ENCODE measurements at places on chromosomes 1 and 21.
A peak's percentile ranks its signal among the peaks of the same experiment; 100 is the strongest.

DNA sequence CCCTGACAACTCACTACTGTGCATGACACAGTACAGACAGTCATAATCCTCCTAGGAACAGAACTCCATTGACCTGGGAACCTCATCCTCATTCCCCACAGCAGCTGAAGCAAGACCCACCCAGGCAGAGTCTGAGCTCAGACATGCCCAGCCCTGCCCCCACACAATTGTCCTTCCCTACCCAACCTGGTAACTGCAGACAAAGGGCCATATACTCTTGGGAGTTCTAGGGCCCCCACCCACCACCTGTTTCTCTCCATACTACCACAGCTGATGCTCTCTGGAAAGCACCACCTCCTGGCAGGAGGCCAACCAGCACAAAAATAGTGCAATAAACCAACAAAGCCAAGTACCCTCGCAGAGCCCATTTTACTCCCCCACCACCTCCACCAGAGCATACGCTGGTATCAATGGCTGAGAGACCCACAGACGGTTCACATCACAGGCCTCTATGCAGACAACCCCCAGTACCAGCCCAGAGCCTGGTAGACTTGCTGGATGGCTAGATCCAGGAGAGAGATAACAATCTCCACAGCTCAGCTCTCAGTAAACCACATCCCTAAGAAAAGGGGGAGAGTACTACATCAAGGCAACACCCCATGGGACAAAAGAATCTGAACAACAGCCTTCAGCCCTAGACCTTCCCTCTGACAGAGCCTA, 159.7 kb upstream of the CXADR start:
- no peak for DNase-seq

- no peak for DNase-seq
Observed at GRCh38 chr1:24960071-24960801, 30.2 kb upstream of the RUNX3 start.

DNA sequence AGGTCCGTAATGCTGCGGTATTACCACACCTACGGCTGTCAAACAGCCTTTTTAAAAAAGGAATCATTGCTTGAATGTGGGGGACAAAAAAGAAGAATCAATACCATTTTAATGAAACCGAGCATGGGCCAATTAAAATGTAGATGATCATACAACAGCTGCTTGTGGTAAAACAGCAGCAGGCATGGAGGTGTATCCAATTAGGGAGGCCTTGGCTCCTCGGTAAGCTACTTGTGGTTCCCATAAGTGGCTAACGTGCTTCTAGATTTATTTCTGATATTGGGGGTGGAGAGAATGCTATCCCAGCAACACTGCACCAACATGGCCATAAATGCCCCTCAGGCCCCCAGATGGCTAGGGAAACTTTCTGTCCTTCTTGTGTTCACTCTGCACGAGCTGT, 1.8 kb downstream of the PTPN14 start:
- no peak for DNase-seq

- no peak for DNase-seq
Observed at GRCh38 chr1:167465743-167466142, 52.6 kb downstream of the CD247 start.

GRCh38 chr1:243390162-243390791, 134.4 kb downstream of the SDCCAG8 start:
- peak; percentile 64 for DNase-seq

- DNase-seq: peak; percentile 46
Observed at GRCh38 chr1:227449051-227449450, 114.3 kb upstream of the ZNF678 start.

DNA sequence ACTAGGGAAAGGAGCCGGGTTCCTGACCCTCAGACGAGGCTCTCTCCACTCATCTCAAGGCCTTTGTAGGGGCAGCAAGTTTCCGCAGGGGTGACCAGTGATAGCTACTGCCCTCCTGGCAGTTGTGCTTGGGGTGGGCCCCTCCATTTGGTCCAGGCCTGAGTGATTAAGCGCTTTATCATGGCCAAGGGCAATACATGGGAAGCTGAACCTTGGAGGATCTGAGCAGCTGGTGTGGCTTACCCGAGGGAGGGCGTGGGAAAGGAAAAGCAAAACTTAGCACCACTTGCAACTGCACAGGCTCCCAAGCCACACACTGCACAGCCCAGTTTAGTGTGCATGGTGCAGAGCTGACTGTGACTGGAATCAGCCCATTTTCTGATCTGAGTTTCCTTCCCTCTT, 47.8 kb downstream of the GADD45A start:
- DNase-seq: no peak

DNA sequence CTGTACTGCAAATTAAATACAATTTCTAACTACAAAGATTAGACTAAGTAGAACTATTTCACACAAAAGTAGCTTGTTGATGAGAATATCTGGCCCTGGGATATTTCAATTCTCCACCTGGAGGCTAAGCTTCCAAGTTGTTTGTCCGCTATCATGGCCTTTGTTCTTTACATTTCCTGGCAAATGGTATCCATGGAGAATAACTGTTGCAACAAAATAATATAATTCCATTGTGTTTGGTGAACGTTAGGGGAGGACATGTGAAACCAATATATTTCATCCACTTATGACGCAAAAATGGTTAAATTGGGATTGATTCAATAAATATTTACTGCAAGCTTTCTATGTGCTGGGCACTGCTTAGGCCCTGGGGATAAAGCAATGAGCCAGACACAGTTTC, 565.4 kb downstream of the PTPRC start:
- DNase-seq: no peak

DNA sequence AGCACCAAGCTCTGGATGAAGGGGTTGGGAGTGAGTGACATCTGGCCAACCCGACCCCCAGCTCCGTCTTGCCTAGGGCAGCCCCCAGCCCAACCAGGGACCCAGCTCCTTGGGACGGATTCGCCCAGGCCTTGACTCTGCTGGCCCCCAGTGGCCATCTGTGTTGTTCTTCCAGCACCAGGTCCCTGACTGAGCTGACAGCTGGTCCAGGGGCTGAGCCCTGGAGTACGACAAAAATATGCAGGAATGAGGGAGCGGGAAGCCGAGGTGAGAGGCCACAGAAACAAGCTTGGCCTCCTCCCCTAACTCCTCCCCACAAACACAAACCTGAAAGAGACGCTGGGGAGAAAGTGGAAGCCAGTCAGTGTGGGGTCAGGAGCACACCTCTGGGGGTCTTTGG, 55.0 kb upstream of the PAX7 start:
- peak; percentile 44 for DNase-seq

DNA sequence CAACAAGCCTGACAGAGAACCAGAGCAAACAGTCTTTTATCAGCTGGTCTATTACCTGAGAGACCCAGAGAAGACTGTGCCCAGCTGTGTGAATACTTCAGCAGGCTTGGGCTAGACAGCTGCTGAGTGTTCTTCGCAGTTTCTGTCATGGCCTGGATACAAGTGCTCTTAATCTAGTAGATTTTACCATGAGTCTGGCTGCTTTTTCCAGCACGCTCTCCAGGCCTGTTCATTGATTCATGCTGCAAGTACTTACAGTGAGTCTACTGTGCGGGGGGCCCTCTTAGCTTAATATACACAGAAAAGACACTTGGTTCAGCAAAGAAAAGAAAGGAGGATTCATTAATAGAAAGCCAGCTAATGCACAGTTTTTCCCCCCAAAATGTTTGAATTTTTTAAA, 48.5 kb downstream of the RGS7 start:
- DNase-seq: no peak

- no peak for DNase-seq
Observed at GRCh38 chr21:35386491-35387079, 337.5 kb upstream of the RUNX1 start.

DNA sequence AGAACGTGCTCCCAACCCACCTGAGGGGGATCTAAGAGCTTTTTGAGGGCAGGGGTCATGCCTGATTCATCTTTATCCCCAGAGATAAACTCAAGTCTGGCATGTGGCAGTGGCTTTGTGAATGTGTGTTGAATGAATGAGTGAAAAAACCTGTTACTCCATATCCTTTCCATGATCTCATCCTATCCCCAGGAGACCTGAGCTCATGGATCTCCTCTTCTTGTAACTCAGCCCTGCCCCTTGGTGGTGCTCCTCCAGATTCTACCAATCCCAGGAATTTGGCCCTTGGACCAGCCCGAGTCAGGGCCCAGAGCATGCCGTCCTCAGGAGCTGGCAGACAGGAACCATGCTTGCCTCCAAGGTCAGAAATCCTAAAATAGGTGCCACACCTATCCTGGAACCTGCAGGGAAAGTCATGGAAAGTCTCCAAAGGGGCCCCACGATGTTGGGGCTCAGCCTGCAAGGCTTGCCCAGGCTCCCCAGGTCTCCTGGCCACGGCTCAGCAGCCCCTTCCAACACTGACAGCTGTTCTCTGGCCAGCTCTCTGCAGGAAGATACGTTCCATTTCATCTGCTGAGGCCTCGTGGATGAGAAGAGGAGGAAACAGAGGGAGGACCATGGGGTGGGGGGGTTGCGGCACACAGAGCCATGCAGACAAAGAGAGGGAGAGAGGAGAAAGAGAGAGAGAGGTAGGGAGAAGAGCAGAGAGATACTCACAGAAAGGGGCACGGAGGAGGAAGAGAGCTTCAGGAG, 214.6 kb downstream of the TRABD2B start:
- no peak for DNase-seq
